ENCODE measurements at places on chromosomes 11 and 22.

DNA sequence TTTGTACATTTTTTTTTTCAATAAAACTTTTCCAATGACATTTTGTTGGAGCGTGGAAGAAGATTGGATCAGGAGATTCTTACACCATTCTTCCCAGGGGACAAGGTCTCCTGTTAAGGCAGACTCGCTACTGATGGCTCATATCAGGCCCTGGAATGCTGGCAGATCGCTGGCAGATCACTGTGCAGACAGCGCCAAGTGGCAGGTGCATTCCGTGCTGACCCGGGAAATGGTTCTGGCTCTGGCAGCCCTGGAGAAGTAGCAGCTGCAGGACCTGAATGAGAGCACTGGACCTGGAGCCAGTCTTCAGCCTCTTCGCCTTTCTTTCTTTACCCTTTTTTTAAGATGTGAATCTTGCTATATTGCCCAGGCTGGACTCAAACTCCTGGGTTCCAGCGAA lies 10.7 kb downstream of the SERPINH1 start:
- DNase-seq = no peak

DNA sequence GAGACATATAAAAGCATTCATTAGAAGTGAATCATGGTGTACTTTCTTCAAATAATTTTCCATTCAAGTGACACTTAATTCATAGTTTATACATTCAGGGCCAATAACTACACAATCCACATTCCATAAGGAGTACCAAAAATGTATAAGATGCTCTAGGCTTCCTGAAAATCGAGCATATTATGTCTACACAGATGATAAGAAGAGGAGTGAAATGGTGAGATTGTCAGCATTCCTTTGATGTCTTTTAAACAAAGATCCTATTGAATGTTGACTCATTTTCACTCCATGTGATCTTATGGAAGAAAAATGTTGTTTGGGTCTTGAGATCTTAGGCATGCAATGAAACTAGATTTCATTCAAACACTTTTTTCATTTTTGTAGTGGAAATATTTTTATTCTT lies 843.2 kb downstream of the KCNA4 start:
- no peak for DNase-seq

GRCh38 chr22:48892578-48893287 lies 934.9 kb downstream of the BRD1 start:
- DNase-seq = no peak

GRCh38 chr11:73412308-73412707 lies 36.1 kb downstream of the RELT start:
- DNase-seq = no peak

Data from stimulated activated naive CD8-positive, alpha-beta T cell treated with anti-CD3 and anti-CD28 coated beads, Interleukin-15, Interleukin-2, amounts not matched to agents 100 U/mL and 50 U/mL, for 24 hours (primary cell).